ENCODE measurements at places on chromosomes 3 and 15. TPM values are rescaled to one million over a fixed set of nuclear protein-coding genes. Genes with fewer than 3 reads are reported as not detected.

Gene EPHA3
- total RNA-seq, result 20.1 TPM

Gene ANKRD63
- total RNA-seq, result not detected

Gene PLAAT1
- not detected for total RNA-seq

Gene CLRN1
- total RNA-seq, result not detected

GRCh38 chr3:42117175-42118008 lies 26.2 kb downstream of the TRAK1 start:
- no peak for DNase-seq

DNA sequence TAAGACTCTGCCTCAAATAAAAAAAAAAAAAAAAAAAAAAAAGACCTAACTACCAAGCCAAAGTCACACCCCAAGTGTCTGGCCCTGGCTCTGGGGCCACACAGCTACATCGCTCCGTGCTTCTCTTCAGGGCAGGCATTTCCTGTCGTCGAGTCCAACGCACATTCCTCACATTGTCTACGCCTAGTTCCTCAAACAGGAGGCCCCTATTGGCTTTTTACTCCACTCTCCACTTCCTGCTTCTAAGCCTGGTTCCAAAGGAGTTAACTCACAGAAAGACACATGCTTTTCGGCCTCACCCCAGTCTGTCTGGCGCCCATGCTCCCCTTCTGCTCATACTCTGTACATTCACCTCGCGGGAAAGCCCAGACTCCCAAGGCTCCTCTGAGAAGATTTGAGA lies 28.8 kb downstream of the KNG1 start:
- no peak for DNase-seq

- DNase-seq, result no peak
These were observed 54.9 kb downstream of the CD200R1L start for GRCh38 chr3:112791736-112792135.

- no peak for DNase-seq
These were observed 33.9 kb downstream of the DENND4A start for GRCh38 chr15:65758242-65758641.

Data from tibial nerve (tissue), 4 donors.